GM13976 (cell line): ENCODE measurements at places on chromosomes 4 and X.

GRCh38 chr4:15765910-15766697 is 12.0 kb upstream of the CD38 start:
- DNase-seq = no peak

DNA sequence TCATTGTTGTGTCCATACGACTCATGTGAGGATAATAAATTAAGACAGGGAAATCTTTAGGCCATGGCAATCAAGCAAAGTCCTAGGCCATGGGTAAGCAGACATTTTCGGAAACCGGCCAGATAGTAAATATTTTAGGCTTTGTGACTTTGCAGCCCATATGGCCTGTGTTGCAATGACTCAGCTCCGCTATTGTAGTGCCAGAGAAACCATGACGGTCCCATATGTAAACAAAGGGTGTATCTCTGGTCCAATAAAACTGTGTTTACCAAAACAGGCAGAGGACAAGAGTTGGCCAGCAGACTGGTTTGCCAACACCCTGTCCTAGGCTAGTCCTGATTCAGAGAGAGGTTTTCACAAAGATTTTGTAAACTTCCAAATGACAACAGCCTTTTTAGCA is 5.0 kb downstream of the FAM114A1 start:
- no peak for DNase-seq

DNA sequence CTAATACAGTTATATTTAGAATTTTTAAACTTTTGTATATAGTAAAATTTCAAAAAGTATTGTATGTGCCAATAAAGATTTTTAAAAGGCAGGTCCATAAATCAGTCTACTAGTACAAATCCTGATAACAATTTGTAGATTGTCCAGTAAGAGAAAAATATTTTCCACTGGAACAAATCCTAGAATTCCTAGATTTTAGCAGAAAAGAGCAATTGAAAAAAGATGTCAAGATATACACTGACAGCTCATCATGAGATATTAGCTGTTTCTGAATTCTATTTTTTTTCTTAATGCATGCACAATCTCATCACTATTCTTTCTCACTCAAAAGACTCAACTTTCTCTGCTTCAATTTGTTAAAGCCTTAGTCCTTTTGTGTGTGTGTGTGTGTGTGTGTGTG is 289.2 kb upstream of the MAD2L1 start:
- no peak for DNase-seq

DNA sequence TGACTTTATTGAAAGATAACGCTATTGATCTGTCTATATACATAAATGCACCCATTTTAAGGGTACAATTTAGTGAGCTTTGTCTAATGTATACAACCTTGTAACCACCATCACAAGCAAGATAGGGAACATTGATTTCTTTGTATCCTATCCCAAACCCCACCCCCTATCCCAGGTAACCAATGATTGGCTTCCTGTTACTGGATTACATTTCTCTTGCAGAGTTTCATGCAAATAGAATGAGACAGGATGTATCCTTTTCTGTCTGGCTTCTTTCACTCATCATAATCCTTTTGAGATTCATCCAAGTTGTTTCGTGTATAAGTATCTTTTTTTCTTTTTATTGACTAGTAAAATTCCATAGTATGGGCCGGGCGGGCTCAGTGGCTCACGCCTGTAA is 1.6 kb upstream of the GRIPAP1 start:
- DNase-seq = no peak
